Right renal cortex interstitium (tissue), 3 donors: ENCODE measurements at places on chromosomes 4 and X. TPM values are rescaled to one million over a fixed set of nuclear protein-coding genes. Genes with fewer than 3 reads are reported as not detected.

GRCh38 chr4:134627366-134627765 is 425.8 kb upstream of the PABPC4L start:
- DNase-seq, result no peak

- DNase-seq, result no peak
Observed at GRCh38 chr4:139017861-139018260, 2.3 kb downstream of the NOCT start.

DNA sequence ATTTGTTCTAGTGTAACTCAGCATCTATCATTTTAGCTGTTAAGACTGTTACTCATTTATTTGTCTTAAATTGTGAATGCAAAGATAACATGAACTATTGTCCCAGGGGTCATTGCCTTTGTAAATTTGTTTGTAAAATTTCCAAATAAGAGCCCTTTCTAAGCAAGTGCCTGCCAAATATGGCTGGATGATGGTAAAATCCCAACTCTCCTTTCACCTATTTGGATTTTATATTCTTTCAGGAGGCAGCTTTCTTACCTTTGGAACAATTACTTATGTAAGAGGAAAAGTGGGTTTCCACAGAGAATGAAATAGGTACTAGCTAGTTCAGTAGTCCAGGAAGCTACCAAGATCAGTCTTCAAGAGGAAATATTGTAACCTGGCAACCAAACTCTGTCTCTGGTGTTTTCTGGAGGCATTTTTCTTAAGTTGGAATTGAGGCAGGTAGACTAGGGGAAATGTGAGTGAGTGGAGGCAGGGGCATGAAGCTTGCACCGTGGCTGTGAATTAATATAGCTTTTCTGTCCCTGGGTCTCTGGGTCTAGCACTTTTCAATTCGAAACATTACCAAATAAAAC is 363.0 kb upstream of the ZCCHC13 start:
- DNase-seq, result no peak

DNA sequence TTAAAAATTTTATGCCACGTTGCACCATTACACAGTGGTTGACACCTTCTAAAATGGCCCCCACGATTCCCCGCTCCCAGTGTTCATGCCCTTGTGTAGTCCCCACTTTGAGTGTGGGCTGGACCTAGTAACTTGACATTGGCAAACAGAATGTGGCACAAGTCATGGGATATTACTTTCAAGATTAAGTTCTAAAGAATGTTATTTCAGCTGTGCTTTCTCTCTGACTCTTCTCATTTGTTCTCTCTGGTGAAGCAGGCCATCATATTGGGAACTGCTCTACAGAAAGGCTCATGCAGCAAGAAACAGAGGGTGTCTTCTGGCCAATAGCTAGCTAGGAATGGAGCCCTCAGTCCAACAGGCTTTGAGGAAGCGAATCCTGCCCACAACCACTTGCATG is 67.1 kb downstream of the ATXN3L start:
- no peak for DNase-seq

GRCh38 chr4:159103384-159103990 is 608 bp downstream of the RAPGEF2 start:
- peak; percentile 44 for DNase-seq

- no peak for DNase-seq
Observed at GRCh38 chr4:81896936-81897335, 425.2 kb upstream of the RASGEF1B start.

GRCh38 chr4:105350859-105351490 is 122.9 kb downstream of the PPA2 start:
- no peak for DNase-seq

- DNase-seq, result no peak
Observed at GRCh38 chrX:80812176-80812575, 2.5 kb upstream of the BRWD3 start.

- DNase-seq, result no peak
Observed at GRCh38 chr4:73870260-73870659, 1.1 kb downstream of the CXCL1 start.

DNA sequence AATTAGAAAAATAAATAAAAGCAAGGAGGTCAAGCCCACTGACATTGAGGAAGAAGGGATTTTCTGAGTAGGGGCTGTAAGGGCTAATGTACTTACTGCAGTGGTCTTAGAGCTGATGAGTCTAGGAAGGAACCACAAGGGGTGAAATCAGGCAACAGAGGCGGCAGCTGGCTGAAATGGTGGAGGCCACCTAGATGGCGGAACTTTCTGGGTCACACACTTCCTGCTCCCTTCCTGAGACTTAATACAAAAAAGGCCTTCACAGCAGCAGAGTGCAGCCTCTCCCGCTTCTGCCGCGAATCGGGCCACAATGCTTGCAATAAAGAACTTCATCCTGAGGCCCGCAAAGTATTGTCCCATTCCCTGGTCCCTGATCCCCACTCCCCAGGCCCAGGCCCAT is 15.4 kb downstream of the SNX12 start:
- DNase-seq, result no peak

SLC2A9 gene
- polyA plus RNA-seq, result 9.0 TPM

- no peak for DNase-seq
Observed at GRCh38 chr4:70752236-70752635, 30.5 kb downstream of the RUFY3 start.
